ENCODE measurements at places on chromosomes 13 and 19.
A peak's percentile ranks its signal among the peaks of the same experiment; 100 is the strongest.

DNA sequence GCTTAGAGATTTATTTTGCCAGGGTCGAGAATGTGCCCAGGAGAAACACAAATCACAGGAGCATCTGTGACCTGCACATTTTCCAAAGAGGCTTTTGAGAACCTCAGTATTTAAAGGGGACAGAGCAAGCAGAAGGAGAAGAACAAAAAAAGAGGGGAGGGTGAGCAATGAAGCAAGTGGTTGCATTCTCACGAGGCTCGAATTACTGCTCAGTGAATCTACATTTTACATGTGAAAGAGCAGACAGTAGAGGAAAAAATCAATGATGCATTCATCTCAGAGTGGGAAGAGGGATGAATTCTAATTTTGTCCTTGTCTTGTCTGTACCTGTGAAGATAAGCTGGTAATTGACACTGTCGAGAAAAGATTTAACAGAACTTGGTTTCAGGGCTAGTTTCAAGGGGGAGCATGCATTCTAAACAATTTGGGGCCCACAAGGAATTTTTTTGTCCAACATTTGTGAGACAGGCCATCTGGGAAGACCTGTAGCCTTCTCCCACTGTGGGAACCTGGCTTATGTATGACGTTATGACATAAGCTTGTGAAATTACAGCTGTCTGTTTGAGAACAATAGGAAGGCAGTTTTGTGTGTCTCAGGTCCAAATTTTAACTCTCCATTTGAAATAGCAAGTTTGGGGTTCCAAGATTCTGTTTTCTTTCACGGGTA, 855.1 kb downstream of the SLITRK5 start:
- no peak for DNase-seq

GRCh38 chr19:31257025-31257424, 92.2 kb downstream of the TSHZ3 start:
- no peak for DNase-seq

GRCh38 chr13:69589531-69590235, 517.9 kb upstream of the ATXN8OS start:
- no peak for DNase-seq

DNA sequence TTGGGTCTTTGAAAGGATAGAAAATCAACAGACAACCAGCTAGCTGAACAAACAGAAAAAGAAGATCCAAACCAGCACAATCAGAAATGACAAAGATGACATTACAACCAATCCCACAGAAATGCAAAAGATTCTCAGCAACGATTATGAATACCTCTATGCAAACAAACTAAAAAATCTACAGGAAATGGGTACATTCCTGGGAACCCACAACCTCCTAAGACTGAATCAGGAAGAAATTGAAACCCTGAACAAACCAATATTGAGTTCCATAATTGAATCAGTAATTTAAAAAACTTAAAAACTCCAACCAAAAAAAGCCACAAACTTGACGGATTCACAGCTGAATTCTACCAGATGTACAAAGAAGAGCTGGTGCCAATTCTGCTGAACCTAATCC, 20.9 kb upstream of the C1QTNF9B start:
- DNase-seq, result no peak

GRCh38 chr13:43268632-43269031, 245.2 kb downstream of the DNAJC15 start:
- no peak for DNase-seq

GRCh38 chr19:12670159-12670928, 3.7 kb downstream of the WDR83 start:
- DNase-seq, result no peak

DNA sequence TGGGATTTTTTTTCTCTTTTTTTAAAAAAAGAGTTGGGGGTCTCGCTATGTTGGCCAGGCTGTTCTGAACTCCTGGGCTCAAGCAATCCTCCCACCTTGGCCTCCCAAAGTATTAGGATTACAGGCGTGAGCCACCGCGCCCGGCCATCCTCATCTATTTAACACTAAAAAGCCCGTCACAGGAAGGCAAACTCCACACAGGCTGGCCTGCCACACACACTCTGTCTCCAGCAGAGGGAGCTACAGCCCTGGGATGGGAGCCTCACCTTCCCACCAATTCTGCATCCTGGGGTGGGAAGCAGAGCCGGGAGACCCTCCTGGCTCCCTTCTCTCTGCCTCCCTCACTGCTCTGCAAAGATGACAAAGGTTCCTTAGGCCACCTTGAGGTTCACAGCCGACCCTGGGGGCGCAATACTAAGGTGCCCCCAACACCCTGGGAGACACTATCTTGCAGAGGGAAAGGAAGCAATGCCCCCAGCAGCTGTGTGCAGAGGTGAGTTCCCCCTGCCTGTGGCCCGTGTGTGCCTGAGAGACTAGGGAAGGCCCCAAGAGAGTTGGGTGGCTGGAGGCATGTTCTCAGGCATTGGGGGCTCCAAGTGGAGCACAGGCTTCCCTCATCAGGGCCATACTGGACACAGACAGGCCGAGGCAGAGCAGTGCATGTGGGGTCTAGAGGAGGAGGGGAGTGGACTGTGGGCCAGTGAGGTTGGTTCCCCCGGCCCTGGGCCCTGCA, 27.4 kb upstream of the TIMM44 start:
- DNase-seq, result peak; percentile 60

GRCh38 chr13:36101157-36101556, 30.0 kb downstream of the DCLK1 start:
- DNase-seq, result no peak

GRCh38 chr19:30086220-30086619, 144.2 kb downstream of the URI1 start:
- no peak for DNase-seq

DNA sequence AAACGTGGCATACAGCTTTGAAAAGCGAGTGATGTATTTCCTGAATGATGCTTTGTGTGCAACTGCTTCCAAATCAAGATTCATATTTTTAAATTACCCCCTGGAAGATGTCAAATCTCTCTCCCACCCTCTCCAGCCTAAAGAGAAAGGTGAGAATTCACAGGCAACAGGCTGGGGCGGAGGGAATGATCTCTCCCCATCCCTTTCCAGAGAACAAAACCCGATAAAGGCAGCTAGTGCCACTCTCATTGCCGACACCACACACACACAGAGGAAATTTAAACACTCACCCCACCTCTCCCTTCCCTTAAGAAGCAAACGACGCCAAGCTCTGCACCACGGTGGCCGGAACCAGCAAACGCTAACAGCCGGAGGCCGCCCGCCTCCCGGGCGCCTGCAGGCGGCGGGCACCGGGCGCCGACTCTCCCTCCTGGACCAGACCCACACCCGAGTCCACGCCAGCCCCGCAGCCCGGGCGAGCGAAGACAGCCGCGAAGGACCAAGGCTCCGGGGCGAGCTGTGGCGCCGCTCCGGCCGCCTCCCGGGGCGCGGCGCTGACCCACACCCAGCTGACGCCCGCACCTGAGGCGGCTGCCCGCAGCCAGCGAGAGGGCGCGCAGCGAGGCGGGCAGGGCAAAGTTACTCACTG, 477 bp downstream of the LNX2 start:
- DNase-seq, result peak; percentile 54

- peak; percentile 42 for DNase-seq
These were observed 468 bp downstream of the STX10 start for GRCh38 chr19:13149628-13150186.

DNA sequence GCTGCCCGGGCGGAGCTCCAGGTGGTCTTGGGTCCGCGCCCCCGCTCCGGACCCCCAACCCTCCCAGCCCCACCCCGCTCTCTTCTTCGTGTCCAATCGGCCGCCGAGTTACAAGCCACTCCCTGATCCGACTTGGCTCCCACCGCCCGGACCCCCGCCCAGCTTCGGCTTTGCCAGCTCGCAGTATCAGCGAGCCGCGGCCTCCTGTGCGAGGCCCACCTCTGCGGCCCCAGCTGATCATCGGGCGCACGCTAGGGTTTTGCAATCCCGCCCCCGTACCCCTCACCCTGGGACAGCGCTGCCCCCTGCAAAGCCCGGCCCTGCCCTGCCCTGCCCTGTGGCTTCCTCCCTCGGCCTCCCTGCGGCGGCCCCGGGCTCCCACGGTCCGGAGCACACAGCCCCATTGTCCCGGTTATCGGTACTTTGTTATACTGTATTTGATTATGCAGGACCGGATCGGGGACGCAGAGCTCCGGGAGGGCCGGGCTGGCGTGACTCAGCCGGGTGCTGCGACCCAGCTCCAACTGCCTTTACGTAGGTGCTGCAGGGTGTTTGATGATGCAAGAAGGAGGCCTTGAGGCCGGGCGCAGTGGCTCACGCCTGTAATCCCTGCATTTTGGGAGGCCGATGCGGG, 598 bp upstream of the LPAR2 start:
- DNase-seq, result no peak

DNA sequence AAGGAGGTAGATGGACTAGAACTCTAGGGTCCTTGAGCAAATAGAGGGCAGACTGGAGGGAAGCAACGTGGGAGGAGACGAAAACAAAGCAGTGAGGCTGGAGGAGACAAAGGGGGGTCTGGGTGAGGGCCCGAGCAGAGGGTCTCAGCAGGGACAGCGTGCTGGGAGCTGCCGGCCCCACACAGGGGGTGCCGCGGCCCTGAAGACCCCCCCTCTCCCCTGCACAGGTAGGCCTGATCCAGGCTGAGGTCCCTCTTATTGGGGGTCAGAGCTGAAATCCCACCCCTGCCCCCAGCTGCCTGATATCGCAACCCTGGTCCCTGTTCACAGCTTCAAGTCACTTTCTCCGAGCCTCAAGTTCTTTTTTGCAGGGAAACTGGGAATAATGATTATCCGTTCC, 8.7 kb downstream of the EPS8L1 start:
- DNase-seq, result no peak

GRCh38 chr13:65034266-65034665, 2195.9 kb downstream of the PCDH9 start:
- DNase-seq, result no peak

- DNase-seq, result no peak
These were observed 51.2 kb downstream of the FLT3 start for GRCh38 chr13:28049215-28049614.

DNA sequence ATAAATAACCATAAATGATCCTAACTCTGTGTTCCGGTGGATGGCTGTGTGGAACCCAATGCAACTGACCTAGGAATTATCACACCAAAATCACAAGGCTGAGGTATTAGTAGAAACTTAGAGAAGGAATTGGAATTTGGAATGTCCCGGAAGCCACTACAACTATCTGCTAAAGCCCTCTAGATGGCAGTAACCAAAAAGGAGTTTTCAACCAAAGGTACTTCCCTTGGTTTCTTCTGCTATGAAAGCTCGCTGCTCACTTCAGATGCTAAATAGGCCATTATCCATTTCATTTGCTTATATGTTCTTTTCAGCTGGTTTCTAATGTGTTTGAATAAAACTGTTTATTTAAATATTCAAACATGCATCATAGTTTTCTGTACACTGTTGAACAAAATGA, 1589.1 kb upstream of the SPRY2 start:
- no peak for DNase-seq

DNA sequence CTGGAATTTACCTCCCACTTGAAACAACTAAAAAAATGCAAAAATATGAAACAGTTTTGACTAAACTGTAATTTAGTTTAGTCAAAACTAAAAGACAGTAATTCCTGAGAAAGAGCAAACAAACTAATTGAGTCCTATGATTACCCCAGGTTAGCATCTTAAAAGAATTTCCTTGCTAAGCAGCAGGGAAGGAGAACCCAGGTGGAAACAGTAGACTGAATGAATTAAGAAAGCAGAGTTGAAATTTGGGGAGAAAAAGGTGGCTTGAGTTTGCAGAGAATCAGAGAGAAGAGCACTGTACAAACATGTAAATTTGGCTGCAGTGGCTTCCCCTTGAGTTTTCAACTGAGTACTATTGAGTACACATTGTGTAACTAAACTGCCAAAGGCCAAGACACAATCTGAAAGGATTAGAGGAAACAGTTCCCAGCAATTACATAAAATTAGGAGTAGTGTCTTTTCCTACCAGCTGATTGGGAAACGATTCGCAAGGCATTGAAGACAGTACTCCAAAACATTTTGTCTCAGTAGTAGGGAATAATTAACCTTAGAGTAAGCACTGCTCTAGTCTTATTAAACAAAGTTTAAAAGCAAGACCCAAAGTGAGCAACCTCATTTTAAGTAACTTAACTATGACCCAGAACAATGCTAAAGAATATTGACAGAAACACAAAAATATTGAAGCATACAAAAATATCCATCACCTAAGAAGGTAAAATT, 820.5 kb downstream of the DACH1 start:
- no peak for DNase-seq

DNA sequence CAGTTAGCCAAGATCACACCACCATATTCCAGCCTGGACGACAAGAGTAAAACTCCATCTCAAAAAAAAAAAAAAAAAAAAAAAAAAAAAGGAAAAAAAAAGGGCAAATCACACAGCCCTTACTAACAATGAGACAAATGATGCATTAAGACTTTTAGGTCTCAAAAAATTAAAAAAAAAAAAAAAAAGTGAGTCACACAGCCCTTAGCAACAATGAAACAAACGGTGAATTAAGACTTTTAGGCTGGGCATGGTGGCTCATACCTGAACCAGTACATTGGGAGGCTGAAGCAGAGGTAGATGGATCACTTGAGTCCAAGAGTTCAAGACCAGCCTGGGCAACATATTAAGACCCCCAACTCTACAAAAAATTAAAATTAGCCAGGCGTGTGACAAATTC, 32.4 kb upstream of the EIF3G start:
- DNase-seq, result no peak

DNA sequence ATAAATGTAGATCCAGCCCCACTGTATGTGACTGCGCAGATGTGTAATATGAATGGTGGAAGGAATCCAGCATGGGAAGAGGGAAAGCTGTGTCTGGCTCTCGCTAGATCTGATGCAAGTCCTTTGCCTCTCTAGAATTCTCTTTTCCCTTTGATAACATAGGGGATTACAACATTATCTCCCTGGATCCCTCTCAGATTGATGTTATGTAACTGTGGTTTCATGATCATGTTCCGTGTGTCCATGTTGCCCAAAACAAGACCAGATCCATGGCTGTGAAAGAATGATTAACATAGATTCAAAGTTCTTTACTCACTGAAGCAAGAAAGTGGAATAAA, 184.0 kb upstream of the UBL3 start:
- no peak for DNase-seq

- peak; percentile 71 for DNase-seq
These were observed at the start of gene SSBP4 for GRCh38 chr19:18419195-18419698. Gene SSBP4 (plus strand): TSS chr19:18419398. CDS start chr19:18419649, 251 bp downstream.

Measured in WERI-Rb-1 (cell line).